Frontal cortex (tissue), 4 donors: ENCODE measurements at places on chromosomes 7 and 10.

DNA sequence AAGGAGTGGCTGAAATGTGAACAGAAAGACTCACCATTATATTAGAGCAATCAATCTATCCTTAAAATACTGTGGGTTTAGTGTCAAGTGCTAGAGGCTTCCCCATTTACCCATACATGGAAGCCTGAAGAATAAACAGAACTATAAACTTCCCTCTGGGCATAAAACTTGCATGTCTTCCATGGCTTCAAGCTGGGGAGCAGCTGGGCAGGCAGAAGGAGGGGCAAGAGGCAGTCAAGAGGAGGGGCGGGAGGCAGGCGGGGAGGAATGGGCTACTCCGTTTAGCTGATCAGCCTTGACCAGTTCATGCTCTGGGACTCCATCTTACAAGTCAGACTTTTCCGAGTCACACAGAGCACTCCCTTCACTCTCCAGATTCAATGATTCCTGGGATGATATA is 3.5 kb upstream of the PRSS1 start:
- DNase-seq, result no peak

DNA sequence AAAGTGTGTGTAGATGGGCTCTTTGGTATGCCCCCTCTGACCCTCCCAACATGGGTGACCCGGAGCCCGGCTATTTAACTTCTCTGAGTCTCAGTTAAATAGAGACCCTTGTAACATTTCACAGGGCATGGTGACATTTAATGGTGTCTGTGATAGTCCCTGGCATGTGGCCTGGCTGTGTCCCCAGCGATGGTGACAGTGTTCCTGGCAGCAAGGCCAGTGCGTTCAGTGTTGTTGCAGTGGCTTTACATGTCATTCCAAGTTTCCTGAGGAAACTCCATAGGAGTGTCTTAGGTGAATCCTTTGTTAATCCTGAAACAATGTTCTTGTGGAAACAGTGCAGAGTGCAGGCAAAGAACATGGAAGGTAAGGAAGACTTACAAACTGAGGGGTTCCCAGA is 137.0 kb downstream of the RAMP3 start:
- no peak for DNase-seq

GRCh38 chr10:48439031-48439430 is 132.6 kb downstream of the MAPK8 start:
- no peak for DNase-seq

DNA sequence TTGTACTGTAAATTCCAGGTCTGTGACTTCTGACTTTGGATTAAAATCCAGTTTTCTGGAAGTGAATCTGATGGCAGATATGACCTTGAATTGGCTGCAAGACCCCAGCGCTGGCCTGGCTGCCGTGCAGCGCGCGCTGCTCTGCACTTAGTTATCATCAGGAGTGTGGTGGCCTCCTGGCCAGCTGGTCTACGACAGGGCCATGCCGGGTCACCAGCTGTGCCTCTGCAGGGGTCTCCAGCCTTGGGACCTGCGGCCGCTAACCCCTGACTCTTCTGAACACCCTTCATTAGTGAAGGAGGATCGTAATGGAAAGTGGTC is 190.7 kb upstream of the SH2B2 start:
- no peak for DNase-seq

GRCh38 chr7:17183630-17184328 is 114.7 kb upstream of the AHR start:
- no peak for DNase-seq

- DNase-seq, result no peak
Measured at GRCh38 chr7:20307119-20307518, 23.6 kb upstream of the ITGB8 start.

- no peak for DNase-seq
Measured at GRCh38 chr10:48750991-48751390, 66.3 kb downstream of the WDFY4 start.

GRCh38 chr10:69651362-69651761 is 21.3 kb downstream of the FAM241B start:
- DNase-seq, result no peak

DNA sequence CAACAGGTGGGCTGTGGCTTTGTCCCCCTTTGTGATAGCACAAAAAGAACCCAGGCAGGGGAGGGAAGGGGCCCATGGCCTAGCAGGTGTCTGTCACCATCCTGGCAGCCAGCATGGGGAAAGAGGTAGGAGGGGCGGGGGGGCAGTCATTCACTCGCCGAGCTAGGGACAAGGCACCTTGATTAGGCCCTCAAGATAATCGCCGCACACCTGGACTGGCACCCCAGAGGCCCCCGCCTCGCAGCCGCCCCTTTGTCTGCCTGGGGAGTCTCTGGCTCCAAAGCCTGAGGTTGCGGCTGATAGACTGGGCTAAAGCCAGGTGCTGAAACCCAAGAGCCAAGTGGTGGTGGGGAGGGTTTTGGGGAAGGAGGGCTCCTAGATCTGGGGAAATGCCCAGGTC is 151.2 kb upstream of the PCBD1 start:
- DNase-seq, result no peak

- DNase-seq, result no peak
Measured at GRCh38 chr10:125035588-125036295, 93.8 kb downstream of the ZRANB1 start.

DNA sequence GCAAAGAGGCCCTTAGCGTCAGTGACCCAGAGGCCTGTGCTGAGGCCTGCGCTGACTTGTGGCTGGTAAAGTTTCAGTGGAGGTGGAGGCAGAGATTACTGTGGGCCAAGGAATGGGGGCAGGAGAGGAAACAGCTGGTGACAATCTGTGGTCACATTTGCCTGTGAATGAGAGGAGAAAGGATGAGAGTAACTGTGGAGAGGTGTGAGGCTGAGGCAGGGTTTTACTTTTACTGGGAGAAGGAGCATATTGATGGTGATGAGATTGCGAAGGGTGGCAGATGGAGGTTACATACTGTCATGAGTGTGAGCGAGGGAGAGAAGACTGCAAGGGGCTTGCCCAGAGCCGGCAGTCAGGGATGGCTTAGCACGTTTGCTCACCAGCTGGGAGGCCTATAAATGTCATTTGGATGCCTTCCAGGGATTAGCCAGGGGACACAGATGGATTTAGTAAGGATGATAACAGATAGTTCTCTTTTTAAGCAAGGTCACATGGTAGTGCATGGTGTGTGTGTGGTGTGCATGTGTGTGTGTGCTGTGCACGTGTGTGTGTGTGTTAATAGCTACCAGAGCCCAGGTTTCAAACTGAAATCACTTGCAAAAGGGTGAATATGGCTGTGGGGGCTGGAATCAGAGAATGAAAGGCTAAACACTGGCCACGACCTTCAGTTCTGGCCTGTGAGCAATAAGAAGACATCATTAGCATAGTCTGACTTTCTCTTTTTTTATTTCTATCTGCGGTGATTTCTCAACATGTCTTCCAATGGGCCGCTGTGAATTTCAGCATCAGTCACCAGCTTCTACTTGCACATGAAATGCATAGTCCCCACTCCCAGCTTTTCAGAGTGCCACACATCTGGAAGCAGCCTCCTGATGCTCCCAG is 291.5 kb upstream of the ZNF32 start:
- no peak for DNase-seq

GRCh38 chr7:67724435-67724834 is 727.8 kb downstream of the TYW1 start:
- no peak for DNase-seq

GRCh38 chr10:14102056-14102455 is 228.7 kb downstream of the FRMD4A start:
- DNase-seq, result no peak

- no peak for DNase-seq
Measured at GRCh38 chr10:72685264-72685921, 6.5 kb upstream of the MCU start.

DNA sequence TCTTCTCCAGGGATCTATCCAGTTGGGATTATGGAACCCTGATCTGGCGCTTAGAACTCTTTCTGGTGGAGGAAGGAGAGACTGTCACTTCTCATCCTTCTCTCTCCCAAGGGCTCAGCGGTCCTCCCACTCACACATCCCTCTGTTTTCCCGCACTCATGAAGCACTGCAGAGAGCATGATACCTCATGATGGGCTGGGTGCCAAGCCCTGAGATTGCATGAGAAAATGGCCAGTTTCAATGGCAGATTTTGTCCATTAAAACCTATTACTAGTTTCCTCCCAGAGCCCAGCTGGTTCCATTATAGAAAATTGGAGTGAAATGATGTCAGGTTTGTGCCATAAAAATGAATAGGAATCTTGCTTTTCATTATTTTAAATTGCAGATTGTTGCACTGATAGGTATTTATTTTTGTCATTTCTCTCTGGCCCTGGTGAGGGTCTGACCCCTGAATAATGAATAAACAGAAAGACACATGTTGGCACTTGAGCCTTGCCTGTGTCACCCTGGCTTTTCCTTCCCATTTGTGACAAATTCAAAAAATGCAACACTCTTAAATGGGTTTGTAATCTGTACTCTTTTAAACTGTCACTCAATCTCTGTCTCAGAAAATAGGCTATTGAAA is 1151.1 kb downstream of the TYW1 start:
- no peak for DNase-seq

DNA sequence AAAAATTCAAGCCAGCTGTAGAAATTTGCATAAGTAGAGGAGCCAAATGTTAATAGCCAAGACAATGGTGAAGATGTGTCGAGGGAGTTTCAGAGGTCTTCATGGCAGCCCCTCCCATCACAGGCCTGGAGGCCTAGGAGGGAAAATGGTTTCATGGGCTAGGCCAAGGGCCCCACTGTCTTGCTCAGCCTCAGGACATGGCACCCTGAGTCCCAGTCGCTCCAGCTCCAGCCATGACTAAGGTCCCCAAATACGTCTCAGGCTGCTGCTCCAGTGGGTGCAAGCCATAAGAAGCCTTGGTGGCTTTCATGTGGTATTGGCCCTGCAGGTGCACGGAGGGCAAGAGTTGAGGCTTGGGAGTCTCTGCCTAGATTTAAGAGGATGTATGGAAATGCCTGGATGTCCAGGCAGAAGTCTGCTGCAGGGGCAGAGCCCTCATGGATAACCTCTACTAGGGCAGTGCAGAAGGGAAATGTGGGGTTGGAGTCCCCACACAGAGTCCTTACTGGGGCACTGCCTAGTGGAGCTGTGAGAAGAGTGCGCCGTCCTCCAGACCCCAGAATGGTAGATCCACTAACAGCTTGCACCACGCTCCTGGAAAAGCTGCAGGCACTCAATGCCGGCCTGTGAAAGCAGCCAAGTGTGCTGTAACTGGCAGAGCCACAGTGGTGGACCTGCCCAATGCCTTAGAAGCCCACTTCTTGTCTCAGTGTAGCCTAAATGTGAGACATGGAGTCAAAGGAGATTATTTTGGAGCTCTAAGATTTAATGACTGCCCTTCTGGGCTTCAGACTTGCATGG is 19.2 kb downstream of the TBATA start:
- no peak for DNase-seq

DNA sequence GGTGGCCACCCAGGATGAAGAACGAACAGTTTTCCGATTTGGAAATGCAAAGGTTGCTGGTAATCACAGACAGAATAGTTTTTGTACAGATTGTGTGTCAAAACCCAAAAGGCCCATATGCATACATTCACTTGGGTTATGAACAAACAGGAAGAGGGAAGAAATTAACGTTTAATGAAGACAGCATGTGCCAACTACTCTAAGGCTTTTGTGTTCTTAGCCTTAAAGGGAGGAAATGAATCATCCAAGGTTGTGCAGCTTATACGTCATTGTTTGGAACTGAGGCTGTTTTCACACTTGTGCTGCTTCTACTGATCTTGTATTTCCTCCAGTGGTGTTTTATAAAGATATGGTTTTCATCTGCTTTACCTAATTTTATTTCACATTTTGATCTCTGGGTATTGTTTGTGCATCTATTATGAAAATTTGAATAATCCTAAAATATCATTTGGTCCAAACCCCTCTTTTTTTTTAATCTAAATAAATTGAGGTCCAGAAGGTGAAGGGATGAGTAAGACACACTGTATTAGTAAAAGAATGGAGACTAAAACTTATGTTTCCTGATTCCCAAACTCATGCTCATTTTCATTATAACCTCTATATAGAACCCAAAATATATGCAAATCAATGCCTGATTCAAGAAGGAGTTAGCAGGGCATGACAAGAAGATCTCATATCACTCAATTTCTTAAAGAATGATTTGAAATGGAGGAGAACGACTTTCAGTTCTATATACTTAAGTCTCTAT is 373.1 kb downstream of the THSD7A start:
- no peak for DNase-seq

DNA sequence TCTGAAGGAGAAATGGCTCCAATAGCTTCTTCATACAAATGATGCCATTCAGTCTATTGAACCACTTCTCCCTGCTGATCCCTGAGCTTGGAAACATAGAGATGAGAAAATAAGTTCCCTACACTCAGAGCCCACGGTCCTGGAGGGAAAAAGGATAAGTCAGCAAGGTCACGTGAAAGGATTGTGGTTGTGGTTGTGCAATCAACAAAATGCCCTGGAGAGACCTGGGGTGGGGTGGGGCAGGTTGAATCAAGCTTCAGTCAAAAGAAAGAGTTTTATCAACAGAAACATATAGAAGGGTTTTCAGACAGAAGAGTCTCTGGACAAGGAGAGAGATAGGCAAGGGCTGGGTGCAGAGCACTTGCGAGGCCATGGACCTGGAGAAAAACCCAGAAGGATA is 30.1 kb downstream of the C10orf90 start:
- no peak for DNase-seq

GRCh38 chr10:105973360-105973759 is 1191.1 kb downstream of the SORCS1 start:
- DNase-seq, result no peak

- DNase-seq, result no peak
Measured at GRCh38 chr7:7567898-7568531, 1.3 kb downstream of the MIOS start.

GRCh38 chr7:67423065-67423464 is 426.4 kb downstream of the TYW1 start:
- no peak for DNase-seq

DNA sequence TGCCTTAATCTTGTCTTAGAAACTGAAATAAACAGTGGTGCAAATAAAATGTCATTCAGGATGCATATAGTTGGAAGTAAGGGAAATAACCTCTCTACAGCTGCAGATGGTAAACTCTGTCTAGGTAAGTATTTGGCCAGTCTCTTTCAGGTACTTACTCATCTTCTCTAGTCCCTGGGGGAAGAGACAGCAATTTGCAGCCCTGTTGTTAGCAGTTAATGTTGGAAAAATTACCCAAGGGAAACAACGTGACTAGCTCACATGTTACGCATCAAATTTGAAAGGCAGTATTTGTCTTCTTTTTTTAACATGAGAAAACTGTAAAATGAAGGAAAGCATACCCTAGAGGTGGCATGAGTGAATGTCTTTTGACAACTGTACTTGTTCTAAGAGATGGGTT is 3.2 kb upstream of the HUS1 start:
- DNase-seq, result no peak

GRCh38 chr10:49329146-49329505 is 30.2 kb downstream of the C10orf71 start:
- no peak for DNase-seq
